ENCODE measurements at places on chromosomes 7 and 10.

- DNase-seq = no peak
Measured at GRCh38 chr7:140275069-140275965, 98.5 kb upstream of the KDM7A start.

- DNase-seq = no peak
Measured at GRCh38 chr7:151808400-151809145, 68.3 kb downstream of the PRKAG2 start.

DNA sequence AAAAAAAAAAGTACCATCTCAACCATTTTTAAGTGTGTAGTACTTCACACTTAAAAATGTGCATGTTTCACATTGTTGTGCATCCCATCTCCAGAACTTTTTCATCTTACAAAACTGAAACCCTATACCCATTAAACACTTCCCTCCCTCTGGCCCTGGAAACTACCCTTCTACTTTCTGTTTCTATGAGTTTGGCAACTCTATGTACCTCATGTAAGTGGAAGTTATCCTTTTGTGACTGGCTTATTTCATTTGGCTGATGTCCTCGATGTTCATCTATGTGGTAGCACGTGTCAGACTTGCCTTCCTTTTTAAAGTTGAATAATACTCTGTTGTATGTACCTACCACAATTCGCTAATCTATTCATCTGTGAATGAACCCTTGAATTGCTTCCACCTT is 12.2 kb downstream of the KCNMA1 start:
- DNase-seq = no peak

- DNase-seq = no peak
Measured at GRCh38 chr10:49081547-49082275, 33.6 kb downstream of the VSTM4 start.

DNA sequence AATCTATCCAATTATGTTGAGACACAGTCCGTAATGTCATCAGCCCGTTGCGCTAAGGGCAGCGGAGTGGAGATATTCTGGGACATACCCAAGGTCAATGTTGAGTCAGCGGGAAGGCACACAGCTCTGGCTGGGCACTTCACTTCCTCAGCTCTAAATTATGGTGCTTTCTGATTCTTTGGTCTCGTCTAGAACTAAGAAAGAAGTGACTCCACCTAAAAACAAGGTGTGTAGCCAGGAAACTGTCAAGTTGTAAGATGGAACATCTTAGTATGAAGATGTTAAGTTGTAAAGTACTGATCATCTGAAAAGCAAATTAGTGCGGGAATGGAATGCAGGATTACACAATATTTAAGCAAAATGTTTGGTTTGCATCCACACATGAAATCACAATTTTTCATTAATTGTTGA is 43.1 kb downstream of the BAIAP2L1 start:
- DNase-seq = no peak

DNA sequence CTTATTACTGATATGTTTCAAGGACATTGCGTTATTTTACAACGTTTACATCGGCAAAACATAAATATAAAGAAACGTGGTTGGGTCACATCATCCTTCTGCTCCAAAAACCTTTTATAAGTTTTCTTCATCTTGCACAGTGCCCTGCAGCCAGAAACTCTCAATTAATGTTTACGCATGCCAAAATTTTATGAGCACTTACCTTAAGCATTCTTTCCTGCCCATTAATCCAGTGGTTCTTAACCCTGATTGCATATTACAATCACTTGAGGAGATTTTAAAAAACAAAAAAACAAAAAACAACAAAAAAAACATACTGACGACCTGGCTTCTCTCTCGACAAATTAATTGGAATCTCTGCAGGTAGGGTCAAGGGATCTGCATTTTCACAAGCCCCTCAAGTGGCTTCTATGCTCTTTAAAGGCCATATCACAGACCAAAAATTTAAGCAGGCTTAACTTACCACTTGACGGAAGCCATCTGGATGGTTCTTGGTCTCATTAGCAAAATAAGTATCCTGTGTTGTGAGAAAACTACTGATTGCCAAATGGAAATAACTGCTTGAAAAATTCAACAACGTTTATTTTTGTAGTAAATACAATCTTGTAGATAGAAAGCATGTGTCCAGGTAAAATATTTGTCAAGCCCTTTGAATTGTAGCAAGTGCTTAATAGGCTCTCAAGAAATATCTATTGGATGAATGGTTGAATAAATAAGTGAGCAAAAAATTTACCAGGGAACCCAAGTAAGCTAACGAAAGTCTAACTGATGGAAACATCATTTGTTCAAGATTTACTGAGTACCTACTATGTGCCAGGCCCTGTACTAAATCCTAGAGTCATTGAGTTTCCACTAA is 30.9 kb upstream of the SLC16A12 start:
- DNase-seq = no peak

- DNase-seq = no peak
Measured at GRCh38 chr7:45494885-45495284, 79.3 kb upstream of the ADCY1 start.

DNA sequence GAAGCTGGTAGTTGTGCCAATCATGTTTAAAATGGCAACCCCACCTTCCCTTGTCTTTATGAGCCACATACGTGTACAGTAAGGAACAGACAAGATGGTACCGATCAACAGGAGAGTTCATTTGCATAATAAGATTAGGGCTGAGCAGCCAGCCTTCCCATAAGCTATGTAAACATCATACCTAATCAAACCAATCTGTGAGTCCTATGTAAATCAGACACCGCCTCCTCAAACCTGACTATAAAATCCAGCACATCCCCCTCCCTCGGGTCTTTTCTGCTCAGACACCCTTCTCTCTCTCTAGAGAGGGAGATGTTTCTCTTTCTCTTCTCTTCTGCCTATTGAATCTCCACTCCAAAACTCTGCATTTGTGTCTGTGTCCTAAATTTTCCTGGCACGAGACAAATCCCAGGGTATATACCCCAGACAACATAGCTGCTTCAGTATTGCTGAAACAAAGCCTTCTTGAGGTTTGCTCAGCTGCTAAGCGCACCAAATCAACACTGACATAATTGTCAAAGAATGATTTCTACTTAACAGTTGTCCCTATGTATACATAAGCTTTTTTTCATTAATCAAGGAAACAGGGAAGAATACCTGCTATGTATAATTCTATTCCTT is 279.2 kb downstream of the THSD7A start:
- DNase-seq = no peak

DNA sequence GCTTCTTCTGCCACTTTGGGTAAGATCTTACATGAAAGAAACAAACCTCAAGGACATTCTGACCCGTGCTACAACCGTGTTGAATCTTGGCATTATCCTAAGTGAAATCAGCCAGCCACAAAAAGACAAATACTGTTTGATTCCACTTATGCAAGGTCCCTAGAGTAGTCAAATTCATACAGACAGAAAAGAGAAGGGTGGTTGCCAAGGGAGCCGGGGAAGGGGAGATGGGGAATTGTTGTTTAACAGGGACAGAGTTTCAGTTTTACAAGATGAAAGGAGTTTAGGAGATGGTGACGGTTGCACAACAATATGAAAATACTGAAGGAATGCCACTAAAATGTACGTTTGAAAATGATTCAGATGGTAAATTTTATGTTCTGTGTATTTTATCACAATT is 12.2 kb upstream of the CLEC2L start:
- DNase-seq = no peak

GRCh38 chr10:49165821-49166483 is 22.2 kb downstream of the TMEM273 start:
- DNase-seq = no peak

DNA sequence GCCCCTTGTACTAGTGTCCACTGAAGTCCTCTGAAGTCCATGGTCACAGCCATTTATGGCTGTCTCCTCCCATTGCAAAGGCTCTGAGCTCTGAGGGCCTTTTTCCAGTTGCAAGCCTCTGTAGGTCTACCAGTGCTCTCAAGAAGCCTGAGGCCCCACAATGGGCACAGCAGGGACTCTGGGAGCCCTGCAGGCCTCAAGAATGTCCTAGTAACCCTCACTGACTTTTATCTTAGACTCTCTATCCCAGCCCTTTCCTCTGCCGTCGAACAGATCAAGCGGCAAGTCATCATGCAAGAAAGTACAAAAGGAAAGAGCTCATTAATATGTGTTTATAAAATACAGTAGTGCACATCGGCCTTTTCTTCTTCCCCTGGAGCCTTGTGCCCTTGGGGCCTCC is 23.4 kb downstream of the VWA2 start:
- no peak for DNase-seq

- DNase-seq = no peak
Measured at GRCh38 chr10:69800109-69800508, 1.6 kb upstream of the COL13A1 start.

DNA sequence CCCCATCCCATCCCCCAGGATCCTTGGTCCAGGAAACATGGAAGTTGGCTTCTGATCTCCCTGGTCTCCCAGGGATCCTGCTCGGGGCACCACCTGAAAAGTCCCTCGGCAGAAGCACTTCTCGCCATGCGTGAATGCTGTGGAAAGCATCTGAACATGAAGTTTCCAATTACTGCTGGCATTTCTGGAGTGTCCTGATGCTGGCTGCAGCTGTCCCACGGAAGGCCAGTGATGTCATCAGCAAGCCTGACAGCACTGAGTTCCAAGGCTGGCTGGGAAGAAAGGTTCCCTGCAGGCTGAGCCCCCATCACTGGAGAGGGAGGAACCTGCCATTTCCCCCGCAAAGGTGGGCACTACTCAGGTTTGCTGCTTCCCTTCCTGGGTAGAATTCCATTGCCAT is 71.4 kb downstream of the KCNMA1 start:
- no peak for DNase-seq

DNA sequence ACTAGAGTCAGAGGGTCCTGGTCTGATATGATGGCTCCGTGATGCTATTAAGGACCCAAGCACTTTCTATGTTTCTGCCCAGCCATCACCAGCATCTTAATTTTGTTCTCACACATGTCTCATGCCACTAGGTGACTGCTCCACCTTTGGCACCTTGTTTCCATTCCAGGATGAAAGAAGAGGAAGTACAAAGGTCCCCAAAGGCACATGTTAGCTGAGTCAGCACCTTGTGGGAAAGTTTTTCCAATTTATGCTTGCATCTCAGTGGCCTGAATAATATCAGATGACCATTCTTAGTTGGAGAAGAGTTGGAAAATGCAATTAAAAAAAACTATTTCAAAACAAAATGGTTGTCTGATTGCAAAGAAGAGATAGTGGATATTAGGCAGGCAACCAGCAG is 341.0 kb upstream of the NPSR1 start:
- no peak for DNase-seq

- no peak for DNase-seq
Measured at GRCh38 chr10:62456611-62457101, 82.5 kb downstream of the ZNF365 start.

GRCh38 chr10:79376078-79376628 is 28.9 kb downstream of the PPIF start:
- no peak for DNase-seq

- no peak for DNase-seq
Measured at GRCh38 chr10:105042906-105043552, 401.9 kb downstream of the SORCS3 start.

GRCh38 chr7:16891338-16891737 is 9.6 kb upstream of the AGR3 start:
- DNase-seq = no peak

DNA sequence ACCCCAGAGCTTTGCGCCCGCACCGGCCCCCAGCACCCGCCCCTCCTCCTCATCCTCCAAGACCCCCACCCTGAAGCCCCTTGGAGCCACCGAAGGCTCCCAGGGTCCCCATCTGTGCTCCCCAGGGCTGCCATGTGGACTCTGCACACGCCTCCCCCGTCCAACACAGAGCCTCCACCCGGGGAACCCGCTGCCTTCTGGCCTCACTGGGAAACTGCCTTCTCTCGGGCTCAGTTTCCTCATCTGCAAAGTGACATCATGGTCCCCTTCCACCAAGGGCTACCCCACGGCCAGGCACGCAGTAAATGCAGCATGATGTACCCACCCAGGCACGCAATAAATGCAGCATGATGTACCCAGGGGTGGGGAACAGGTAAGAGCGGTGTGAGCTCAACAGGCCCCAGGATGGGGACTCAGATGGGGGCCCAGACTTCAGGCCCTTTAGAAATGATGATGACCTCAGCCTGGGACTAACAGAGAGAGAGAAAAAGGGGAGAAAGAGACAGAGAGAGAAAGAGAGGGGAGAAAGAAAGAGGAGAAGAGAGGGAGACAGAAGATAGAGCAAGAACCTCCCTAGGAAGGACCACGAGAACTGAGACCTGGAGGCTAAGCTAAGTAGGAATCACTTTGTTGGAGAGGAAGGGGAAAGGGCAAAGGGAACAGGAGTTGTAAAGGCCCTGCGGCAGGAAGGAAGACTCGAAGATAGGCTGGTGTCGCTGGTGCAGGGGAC is 2.5 kb upstream of the MICALL2 start:
- no peak for DNase-seq

- DNase-seq = peak; percentile 41
Measured at GRCh38 chr7:44587843-44588711, 6.0 kb upstream of the TMED4 start.

GRCh38 chr7:66211429-66211828 is 6.3 kb downstream of the TPST1 start:
- no peak for DNase-seq

- no peak for DNase-seq
Measured at GRCh38 chr7:112646783-112647182, 143.4 kb downstream of the TMEM168 start.

GRCh38 chr10:86556933-86557649 is 35.5 kb upstream of the WAPL start:
- no peak for DNase-seq

GRCh38 chr7:24058953-24059352 is 225.0 kb upstream of the NPY start:
- DNase-seq = no peak

- DNase-seq = no peak
Measured at GRCh38 chr10:8487346-8487745, 432.9 kb downstream of the GATA3 start.

DNA sequence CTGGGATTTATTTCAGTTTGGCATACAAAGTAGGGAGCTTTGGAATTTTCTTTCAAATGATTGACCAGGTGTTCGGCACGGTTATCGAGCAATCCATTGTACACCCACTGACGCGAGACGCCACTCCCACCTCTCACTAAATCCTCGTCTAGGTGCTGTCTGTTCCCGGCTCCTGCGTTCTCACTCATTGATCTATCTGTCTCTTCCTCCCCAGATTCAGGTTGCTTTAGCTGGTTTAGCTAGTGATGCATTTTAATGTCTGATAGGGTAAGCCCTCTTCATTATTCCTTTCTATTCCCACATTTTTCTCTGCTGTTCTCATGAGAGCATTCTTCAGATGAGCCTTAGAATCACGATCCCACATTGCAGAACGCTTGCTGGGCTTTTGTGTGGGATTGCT is 91.7 kb downstream of the ELFN1 start:
- DNase-seq = no peak

- no peak for DNase-seq
Measured at GRCh38 chr10:33817605-33818004, 483.1 kb upstream of the NRP1 start.

DNA sequence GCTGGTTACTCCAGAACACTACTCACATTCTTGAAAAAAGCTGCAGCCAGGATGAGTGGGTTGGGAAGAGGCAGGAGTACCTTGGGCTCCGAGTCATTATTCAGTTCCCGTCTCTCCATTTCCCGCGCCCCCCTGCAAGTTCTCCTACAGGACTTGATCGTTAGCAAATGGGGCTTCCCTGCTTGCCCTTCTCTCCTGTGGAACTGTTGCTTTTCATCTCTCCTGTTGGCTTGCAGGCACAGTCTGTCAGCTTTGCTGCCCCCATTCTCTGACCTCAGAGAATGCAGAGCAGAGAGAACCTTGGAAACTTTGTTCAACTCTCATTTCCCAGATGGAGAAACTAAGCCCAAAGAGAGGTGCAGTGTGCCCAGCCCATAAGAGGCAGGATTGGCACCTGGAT is 35.6 kb upstream of the LRRC4 start:
- DNase-seq = no peak

- no peak for DNase-seq
Measured at GRCh38 chr7:17108049-17108584, 190.3 kb upstream of the AHR start.
